ENCODE measurements at places on chromosomes 2 and 18.

DNA sequence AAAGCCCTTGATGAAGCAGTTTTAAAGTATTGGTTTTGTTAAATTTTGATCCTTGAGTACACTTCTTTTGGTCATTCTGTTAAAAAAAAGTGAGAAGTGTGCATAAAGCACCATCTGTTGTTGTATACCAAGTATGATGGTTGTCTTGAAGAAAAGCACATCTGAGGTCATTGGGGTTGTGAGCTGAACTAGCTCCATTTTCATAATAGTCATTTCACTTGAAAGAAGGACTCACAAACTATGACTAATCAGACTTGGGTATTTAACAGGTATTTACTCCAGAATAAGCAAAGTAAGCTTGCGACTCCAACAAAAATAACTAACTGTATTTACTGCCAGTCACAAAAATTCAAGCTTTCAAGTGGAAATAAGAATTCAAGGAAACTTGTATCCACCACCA, 35.1 kb downstream of the CHN1 start:
- DNase-seq = no peak

GRCh38 chr18:72063001-72063400, 481.1 kb downstream of the CBLN2 start:
- DNase-seq = no peak

GRCh38 chr2:233414777-233415570, 60.7 kb downstream of the DGKD start:
- DNase-seq = no peak

GRCh38 chr18:80231616-80232015, 15.7 kb downstream of the PARD6G start:
- DNase-seq = no peak

- no peak for DNase-seq
Measured at GRCh38 chr2:191846515-191847476, at the start of gene CAVIN2. TSS of gene CAVIN2 (minus strand) at chr2:191847088. CDS start at chr2:191846925, 163 bp downstream.

DNA sequence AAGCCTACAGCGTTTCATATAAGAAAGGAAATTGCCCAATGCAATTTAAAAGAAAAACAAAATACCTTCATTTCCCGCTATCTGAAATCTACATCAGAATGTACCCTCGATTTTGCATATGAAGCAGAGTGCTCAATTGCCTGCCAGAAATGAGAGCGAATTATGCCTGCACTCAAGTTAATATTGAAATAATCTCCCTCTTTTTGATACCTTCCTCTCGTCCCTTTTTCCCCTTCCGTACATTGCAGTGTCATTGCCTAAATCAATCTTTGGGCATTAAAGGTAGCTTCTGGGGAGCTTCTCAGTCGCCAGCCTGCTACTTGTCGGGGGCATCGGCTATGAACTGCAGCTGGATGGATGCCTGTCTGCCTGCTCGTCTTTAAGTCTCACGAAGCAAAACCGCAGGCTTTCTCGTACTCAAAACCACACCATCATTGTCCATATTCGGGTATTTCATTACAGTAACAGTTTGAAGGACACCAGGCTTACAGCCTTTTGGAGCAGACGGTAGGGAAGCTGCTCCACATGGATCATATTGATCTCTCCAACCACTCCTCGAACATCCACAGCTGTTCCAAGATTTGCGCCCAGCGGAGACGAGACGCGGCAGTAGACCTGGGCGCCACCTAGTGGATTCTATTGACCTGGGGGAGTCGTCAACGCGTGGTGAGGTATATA, 64.0 kb upstream of the HNRNPA3 start:
- DNase-seq = peak; percentile 49

DNA sequence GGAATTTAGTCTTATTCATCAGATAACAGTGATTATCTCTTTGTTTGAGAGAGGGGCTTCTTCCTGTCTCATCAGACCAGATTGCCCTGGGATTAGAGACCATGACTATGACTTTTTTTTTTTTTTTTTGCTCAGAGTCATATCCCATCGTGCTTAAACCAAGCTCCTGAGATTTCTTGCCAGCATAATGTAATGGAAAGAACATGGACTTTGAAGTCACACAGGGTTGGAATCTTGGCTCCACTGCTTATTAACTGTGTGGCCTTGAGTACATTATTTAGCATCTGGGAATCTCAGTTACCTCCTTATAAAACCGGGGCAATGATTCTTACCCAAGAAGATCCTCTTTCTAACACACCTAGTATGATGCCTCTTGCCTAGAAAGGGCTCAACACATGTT, 268.3 kb downstream of the DYSF start:
- no peak for DNase-seq

- no peak for DNase-seq
Measured at GRCh38 chr2:101830555-101830954, 133.0 kb downstream of the MAP4K4 start.

- DNase-seq = no peak
Measured at GRCh38 chr18:43507842-43508481, 230.7 kb upstream of the SYT4 start.

- no peak for DNase-seq
Measured at GRCh38 chr2:176533505-176534193, 264.4 kb downstream of the MTX2 start.

DNA sequence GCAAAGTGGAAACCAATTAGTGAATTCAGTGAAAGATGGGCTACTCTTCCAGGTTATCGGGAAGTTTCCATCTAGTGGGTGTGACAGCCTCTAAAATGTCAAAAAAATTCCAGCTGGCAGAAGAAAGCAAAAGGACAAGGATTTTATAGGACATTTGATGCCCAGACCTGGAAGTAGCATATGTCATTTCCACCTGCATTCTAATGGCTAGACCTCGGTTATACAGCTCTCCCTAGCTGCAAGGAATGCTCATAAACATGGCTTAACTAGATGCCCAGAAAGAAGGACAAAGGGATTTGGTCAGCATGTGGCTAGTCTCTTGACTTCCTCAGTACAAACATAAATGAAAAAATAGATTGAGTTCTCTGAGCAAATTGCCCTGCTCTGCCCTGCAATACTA, 215.4 kb downstream of the NYAP2 start:
- no peak for DNase-seq

DNA sequence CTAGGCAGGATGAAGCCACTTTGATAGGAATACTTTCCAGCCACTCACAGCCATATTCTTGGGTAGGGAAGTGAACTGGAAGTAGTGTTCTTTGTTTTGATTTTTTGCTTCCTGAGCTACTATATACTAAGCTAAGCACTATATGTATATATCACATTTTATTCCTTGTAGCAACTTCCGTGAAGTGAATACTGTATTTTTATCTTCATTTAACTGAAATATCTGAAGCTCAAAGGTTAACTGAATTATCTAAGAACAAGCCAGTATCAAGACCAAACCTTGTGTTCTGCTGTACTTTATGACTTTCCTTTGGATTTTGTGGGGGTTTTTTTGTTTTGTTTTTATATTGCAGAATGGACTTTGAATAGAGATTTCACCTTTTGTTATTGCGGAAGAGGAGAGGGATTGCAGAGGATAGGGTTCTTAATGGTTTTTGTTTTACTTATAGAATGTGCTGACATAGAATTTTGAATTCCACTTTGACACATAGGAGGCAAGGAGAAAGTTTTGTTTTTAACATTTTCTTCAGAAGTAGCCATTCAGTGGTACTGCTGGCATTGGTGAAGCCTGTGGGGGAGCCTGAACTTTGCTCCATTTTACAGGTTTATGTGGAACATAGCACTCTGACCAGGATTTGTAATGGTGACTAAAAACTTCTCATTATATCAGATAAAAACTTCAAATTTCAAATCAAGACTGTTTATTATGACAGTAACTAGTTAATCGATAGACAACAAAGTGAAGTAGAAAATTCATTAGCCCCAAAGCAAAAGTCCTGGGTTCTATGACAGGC, 24.1 kb upstream of the RNF138 start:
- DNase-seq = no peak

GRCh38 chr2:10279472-10279870, 23.2 kb upstream of the HPCAL1 start:
- no peak for DNase-seq
